ENCODE measurements at places on chromosomes 1 and 21.

- no peak for DNase-seq
These were observed 43.4 kb downstream of the ZZZ3 start for GRCh38 chr1:77639056-77639455.

GRCh38 chr1:165680303-165680702, 18.1 kb downstream of the ALDH9A1 start:
- no peak for DNase-seq

GRCh38 chr1:214552174-214552608, 789 bp upstream of the PTPN14 start:
- no peak for DNase-seq

DNA sequence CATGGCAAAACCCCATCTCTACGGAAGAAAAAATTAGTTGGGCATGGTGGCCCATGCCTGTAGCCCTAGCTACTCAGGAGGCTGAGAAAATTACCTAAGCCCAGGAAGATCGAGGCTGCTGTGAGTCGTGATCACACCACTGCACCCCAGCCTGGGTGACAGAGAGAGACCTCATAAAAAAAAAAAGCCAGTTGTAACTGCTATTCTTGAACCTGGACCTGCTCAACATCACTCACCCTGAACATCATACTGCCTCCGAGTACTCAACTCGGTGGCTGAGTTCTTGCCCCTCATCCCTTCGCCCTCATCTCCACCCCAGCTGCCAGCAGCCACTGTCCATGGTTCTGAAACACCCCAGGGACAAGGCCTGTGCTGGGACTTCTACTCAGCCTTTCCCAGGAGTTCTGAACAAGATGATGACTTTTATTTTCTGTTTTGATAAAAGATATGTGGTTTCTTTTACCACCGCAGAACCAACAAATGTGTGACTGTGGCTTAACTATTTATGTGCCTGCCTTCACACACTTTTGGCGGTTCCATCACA, 5.4 kb upstream of the DISP3 start:
- peak; percentile 56 for DNase-seq

GRCh38 chr1:167082511-167083027, 7.6 kb downstream of the GPA33 start:
- DNase-seq, result no peak

DNA sequence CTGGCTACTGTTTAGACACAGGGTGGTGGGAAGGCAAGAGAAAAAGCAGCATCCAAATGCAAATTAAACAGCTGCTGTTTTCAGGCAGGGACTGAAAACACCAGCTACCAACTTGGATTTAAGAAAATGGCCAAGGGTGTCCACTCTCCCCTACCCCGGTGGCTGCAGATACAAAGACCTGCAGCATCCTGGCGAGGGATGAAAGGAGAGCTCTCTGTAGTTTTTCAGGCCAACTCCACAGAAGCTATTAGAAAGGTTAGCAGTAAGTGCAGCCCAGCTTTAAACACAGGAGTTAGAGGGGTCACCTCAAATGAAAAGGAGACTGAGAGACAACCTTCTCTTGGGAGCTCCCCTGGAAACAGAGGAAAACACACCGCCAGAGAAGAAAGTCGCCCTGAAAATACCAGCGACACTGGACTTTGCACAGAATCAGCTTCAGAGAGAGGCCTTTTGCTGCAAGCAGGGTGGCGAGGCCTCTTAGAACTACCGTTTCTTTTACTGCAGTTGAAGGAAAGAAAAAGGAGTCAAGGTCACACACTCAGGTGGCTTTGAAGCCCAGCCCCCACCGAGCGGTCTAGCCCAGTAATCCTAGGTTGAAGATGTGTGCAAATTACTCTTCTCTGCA, 74.4 kb upstream of the TIAM1 start:
- DNase-seq, result no peak

- DNase-seq, result no peak
These were observed 45.8 kb upstream of the DMRTB1 start for GRCh38 chr1:53413175-53414001.

DNA sequence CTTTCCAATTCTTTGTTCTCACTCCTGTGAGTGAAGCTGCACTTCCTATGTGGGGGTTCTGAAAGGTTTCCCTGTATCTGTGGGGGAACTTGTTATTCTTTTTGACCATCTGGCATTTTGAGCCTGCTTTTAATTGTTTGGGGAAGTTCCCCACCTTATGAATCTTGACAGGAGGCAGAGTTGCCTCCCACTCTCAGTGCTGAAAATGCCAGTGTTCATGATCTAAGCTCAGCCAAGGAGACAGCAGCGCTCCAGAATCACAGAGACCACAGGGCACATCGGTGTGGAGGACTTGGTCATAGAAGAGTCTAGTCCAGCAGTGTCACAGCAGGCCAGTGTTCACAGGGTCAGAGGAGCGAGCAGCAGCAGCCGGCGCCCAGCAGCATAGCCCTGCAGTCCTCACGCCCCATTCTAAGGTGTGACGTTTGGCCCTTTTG, 63.8 kb upstream of the PRDX6 start:
- DNase-seq, result peak; percentile 35

DNA sequence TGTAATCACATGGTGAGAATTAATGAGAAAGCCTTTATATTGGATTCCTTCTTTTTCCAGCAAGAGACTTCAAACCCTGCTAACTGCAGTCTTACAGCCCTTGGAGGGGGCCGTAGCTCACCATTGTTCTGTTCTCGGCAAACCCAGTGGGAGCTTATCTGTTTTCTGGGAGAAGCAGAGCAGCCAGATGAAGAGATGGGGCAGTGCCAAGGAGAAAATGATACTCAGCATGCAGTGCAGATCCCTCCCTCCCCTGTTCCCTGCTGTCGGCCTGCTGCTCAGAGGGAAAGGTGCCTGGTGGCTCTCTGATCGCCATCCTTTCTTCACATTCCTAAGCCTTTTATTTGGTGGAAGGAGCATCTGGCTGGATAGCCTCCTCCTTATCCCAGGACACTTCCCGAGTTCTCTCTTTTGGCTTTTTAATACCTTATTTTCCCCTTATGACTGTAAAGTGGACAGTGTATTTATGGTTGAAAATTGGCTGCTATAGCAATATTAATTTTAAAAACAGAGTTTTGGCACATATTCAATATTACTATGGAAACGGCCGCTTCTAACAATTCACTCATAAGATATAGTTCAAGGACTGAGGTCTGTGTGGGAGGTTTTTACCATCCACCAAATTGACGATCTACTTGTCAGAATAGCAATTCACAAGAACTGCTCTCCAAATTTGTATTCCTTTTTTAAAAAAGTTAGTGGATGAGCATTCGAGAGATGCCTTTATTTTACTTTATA, 203.4 kb downstream of the CRB1 start:
- DNase-seq, result no peak

GRCh38 chr1:245682638-245683628, 528.1 kb downstream of the KIF26B start:
- no peak for DNase-seq

DNA sequence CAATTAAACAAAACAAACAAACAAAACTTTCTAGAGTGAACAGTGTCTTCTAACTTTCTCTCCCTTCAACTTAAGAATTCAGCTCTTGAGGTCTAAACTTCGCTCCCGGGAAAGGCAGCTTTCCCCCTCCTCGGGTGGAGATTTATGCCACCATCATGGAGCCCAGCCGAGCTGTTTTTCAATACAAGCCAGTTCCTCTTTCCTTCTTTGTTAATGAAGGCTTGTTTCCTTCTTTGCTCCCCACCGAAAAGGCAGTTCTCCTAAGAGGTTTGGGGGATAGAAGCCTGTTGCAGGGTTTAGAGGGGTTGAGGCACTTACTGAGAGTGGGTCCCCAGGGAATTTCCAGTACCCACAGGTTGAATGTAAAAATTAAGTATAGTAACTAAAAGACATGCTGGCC, 26.5 kb downstream of the OLIG1 start:
- DNase-seq, result peak; percentile 19

DNA sequence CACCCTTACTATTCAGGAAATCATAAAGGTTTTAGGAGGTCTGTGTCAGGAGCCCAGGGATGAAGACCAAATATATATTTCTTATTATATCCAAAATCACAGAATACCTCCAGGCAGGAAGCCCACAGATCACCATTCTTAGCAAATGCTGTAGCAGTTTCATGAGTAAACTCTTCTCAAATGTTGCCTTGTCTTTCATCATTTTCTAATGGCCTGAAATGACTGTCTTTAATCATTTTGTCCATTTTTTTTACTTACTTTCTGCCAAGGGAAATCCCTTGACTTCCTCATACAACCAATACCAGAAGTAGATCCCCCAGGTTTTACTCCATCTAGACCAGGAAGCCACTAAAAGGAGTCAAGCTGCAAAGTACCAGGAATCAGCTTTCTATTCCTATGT, 32.4 kb downstream of the PSMG1 start:
- no peak for DNase-seq

GRCh38 chr1:83101406-83101805, 897.5 kb downstream of the TTLL7 start:
- no peak for DNase-seq

GRCh38 chr1:148374101-148374500, 109.0 kb downstream of the PPIAL4G start:
- no peak for DNase-seq

DNA sequence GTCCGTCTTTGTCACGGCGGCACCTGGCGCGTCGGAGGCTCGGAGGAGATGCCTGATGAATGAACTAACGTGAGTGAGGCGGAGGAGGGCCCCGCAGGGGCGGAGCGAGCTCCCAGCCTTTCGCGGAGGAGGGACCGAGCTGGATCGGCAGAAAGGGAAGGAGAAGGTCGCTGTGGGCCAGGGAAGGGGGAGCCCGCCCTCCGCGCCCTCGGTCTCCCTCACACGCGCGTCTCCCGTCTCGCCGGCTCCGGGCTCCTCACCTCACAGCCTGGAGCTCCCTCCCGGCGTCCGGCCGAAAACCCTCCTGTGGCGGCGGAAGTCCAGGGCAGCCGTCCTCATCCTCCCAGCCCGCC, 519 bp downstream of the ZNF496 start:
- peak; percentile 79 for DNase-seq

DNA sequence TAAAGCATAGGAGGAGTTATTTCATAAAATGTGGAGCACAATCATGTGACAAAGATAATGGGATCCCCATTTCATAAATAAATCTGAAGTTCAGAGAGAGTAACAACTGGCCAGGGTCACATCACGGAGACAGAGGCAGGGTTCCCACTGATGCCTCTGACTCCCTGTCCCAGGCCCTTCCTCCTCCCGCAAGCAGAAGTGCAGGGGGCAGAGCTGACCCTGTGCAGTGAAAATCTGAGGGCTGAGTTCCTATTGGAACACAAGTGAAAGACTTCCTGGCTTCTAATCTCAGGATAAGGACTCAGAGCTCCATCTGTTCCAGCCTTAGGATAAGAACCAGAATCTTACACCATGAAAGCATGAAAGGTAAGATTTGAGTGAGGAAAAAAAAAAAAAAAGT, 22.0 kb downstream of the SELL start:
- DNase-seq, result no peak

DNA sequence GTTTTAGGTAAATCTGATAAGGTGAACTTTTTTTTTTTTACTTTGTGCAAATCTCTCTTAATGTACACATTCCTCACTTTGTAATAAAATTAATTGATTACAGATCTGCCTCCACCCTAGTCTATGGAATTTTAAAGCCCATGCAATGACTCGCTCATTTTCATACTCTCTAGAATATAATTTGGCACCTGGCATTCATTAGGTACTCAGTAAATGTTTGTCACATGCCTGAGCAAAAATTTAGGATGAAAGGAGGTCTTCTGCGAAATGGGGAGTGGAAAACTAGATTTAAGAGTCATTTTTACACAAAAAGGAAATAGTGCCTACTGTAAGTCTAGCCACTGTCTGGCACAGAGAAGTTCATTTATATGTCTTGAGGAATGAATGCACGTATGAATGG, 350.1 kb downstream of the DPYD start:
- no peak for DNase-seq

GRCh38 chr1:212255705-212256307, 29.4 kb upstream of the PPP2R5A start:
- DNase-seq, result no peak

DNA sequence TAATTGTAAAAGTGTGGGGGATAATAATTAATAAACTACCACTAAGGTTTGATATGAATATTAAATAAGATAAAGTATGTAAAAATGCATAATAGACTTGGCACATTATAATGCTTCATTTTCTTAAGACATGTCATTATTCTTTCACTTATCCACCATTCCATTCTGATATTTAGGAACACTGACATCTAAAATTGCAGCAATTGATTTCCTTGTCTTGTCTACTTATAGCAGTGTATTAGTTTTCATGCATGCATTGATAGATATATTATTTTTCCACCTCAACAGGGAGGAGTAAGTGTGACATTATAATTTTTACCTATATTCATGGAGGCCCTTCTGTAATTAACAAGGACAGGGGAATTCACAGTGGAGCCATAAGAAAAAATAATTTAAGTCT, 41.6 kb upstream of the RGS4 start:
- DNase-seq, result no peak

- no peak for DNase-seq
These were observed 93.0 kb downstream of the DISC1 start for GRCh38 chr1:231719485-231720183.

DNA sequence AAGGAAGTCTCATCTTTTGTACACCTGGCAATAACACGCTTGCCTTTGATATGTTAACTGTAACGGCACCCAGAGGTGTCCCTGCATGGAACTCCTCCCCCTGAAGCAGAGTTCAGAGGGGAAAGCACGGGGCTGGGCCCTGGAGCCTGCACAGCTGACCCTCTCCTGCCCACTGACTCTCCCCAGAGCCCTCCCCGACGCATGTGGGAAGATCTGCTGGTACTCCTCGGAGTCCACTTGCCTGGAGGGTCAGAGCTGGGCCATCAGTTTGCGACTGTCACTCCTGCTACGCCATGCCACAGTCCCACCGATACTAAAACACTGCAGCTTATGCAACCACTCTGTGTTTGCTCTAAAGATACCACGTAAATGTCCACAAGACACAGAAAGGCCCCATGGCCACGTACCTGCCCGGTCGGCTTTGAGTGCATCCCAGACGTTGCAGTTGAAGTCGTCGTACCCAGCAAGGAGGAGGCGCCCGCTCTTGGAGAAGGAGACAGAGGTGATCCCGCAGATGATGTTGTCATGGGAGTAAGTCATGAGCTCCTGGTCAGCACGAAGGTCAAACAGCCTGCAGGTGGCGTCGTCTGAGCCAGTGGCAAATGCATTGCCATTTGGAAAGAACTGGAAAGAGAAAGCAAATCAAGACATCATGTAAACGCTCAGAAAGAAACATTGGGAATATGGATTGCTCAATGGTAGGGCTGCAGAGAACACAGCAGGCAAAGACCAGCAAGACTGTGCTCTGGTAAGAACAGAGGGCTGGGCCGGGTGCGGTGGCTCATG, 10.6 kb upstream of the NADK start:
- peak; percentile 58 for DNase-seq

- DNase-seq, result no peak
These were observed 61.2 kb downstream of the EDARADD start for GRCh38 chr1:236455243-236455642.

- no peak for DNase-seq
These were observed 9.5 kb downstream of the KDM4A start for GRCh38 chr1:43659212-43660166.

DNA sequence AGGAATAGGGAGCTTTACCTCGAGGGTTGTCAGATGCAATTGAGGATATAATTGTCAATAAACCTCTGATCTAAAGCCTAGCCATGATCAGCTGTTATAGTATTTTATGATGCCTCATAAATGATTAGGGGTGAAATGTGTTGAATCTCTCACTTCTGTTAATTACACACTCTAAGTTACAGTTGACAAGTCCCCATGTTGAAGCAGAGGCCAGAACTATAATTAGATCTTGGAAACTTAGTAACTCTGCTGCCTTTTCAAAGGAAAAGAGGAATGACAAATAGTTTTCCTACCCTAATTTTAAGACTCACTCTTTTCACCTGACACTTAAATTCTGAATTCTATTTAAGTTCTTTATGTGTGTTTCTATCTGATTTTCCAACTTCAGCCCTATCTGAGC, 33.8 kb downstream of the CCSAP start:
- no peak for DNase-seq
